Naive thymus-derived CD8-positive, alpha-beta T cell (primary cell): ENCODE measurements at places on chromosomes 2 and 18.
A peak's percentile ranks its signal among the peaks of the same experiment; 100 is the strongest.

GRCh38 chr2:156065912-156066311 lies 266.6 kb downstream of the NR4A2 start:
- H3K4me1 ChIP-seq = no peaks in the 10 kb centered on the region
- H3K27ac ChIP-seq = no peak overlapping the region
- H3K27me3 ChIP-seq = no peaks in the 10 kb centered on the region
- H3K36me3 ChIP-seq = no peaks in the 10 kb centered on the region
- DNase-seq = no peak

GRCh38 chr2:20027705-20028434 lies 15.4 kb upstream of the MATN3 start:
- no peaks in the 10 kb centered on the region for H3K4me1 ChIP-seq
- peaks cover 49% of the 10 kb centered on the region for H3K36me3 ChIP-seq
- H3K27me3 ChIP-seq = no peaks in the 10 kb centered on the region
- no peak overlapping the region for H3K27ac ChIP-seq
- DNase-seq = no peak
- no peak overlapping the region for H3K4me3 ChIP-seq

- no peak for DNase-seq
- no peaks in the 10 kb centered on the region for H3K27me3 ChIP-seq
- H3K4me1 ChIP-seq = no peaks in the 10 kb centered on the region
- H3K36me3 ChIP-seq = no peaks in the 10 kb centered on the region
- H3K4me3 ChIP-seq = no peak overlapping the region
Measured at GRCh38 chr2:115867024-115867423, 1424.6 kb downstream of the DPP10 start.

DNA sequence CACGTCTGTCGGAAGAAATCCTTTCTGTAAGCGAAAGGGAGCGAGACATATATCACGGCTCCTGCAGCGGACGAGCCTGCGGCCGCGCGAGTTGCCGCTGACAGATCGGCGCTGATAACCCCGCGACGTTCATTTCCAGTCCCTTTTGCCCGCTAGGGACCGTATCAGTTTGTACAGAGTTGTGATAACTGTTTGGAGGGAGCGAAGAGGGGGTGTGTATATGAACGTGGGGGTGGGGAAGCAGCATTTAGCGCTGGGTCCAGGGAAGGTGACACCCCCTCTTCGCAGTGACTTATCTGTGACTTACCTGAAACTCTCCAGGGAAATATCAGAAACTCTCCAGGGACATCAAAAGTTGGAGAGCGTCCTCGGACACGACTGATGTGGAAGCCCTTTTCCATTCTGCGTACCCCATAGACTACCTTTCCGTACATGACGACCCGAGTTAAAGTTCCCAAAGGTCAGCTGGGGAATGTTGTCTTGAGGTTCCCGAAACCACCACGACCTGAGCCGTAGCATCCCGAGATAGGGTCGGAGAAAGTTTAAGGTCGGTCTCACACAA lies 948 bp upstream of the GATA6 start:
- peaks cover 4% of the 10 kb centered on the region for H3K36me3 ChIP-seq
- H3K4me1 ChIP-seq = peaks cover 41% of the 10 kb centered on the region
- H3K27ac ChIP-seq = no peak overlapping the region
- no peak for DNase-seq
- H3K4me3 ChIP-seq = peak overlapping the region; percentile 65
